RWPE1 (cell line): ENCODE measurements at places on chromosomes 4 and X.
A peak's percentile ranks its signal among the peaks of the same experiment; 100 is the strongest.

DNA sequence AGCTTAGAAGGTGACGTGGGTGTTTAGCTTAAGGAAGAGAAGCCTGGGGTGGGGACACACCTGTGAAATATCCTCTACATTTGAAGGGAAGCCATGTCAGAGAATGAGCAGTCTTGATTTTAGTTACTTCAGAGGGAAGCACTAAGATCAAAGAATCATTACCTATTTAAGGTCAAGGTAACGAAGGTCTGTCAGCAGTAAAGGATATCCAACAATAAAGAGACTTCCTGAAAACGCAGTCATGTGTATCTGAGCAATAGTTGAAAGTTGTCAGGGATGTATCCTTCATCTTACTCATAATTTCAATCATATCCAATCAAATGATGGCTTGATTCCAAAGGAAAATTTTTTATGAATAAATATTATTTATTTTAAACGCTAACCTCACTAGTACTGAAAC is 33.5 kb downstream of the IGFBP7 start:
- DNase-seq: no peak

GRCh38 chr4:185358514-185358913 is 37.2 kb downstream of the LRP2BP start:
- DNase-seq: no peak

GRCh38 chr4:104967034-104967401 is 179.7 kb upstream of the TET2 start:
- DNase-seq: peak; percentile 30

DNA sequence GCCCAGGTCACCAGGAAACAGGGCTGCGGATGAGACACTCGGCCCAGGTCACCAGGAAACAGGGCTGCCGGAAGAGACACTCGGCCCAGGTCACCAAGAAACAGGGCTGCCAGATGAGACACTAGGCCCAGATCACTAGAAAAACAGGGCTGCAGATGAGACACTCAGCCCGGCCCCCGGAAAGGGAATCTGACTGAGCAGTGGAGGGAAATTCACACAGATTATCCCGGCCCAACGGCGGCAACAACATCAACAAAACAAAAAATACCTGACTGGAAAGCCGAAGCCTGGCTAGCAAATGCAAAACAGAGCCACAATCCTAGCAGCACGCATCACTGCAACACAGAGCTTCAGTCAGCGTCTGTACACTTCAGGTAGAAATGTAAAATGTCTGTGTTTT is 20.7 kb downstream of the AFAP1 start:
- DNase-seq: no peak

GRCh38 chr4:156949373-156949814 is 22.2 kb downstream of the PDGFC start:
- DNase-seq: peak; percentile 62

DNA sequence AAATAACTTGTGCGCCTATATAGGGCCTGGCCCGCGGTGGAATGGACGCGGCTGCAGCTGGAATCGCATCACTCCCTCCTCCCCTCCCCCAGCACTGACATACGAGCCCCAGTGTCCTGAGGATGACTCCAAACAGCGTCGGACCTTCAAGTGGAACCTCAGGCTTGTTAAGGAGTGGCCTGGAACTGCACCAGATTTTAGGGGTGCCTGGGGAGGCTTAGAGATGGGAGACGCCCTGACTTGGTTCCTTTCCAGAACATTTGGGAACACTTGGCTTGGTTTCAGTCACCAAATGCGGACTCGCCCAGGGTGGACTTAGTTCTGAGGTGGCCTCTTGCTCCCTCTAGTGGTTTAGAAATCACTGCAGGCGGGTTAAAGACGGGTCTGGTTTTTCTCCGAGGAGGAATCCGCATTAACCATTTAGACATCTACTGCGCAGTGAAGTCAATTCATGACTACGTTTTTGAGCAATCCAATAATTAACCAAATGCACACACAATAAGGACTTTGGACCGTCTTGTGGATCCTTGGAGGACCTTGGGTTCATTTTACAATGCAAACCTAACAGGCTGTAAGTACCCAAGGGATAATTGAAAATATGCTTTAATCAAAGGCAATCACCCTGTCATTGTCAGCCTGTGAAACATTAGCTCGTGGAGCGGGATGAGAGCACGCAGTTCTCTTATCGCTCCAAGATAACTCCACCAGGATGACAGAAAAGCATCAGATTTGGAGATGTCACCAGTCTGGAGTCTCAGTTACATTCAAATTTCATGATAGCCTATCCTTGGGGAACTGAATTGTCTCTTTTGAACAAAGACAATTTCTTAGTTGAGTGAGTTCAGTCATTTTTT is 11.2 kb upstream of the PDGFRA start:
- DNase-seq: peak; percentile 77

DNA sequence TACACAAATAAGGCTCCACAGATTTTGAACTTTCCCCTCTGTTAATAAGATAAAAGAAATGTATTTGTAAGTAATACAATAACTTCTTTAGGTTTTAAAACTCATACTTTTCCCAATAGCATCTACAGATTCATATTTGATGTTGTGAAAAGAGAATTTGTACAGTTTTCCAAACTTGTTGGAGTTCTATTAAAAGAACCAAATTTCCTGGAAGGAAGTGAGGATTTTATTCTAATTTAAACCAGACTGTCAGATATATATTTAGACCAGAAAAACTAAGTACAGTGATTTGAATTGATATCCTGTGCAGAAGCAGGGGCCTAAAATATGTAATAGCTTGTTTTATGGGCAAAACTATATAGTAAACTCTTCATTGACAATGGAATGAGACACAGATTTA is 53.7 kb downstream of the NAA11 start:
- DNase-seq: no peak

DNA sequence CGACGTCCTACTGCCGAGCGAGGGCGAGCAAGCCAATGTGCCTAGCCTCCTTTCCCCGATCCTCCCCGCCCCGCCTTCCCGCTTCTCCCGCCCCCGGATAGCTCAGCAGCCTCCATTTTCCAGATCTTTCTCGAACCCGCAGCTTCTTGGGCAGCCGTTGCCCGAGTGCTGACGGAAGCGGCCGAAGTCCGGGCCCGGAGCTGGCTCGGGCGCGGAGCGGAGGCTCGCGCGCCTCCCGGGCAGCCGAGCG is 172 bp upstream of the HSPA4L start:
- peak; percentile 90 for DNase-seq

DNA sequence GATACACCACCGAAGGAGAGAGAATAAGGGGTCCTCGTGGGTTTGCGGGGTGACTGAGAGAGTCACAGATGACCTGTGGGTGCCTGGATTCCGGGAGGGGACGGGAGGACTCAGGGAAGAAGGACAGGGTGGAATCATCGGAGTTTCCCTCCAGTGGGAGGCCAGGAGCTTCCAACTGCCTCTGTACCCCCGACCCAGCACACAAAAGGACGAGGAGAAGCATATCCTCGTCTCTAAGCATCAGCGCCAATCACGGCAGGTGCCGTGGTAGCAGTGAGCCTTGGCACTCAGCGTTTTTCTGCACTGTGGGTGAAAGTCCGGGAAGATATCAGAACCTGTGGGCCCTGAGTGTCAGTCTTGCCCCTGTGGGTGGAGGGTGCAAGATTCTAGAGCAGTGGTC is 62.0 kb downstream of the ASMT start:
- no peak for DNase-seq

GRCh38 chr4:110626532-110627153 is 3.8 kb upstream of the PITX2 start:
- DNase-seq: no peak

- no peak for DNase-seq
Observed at GRCh38 chrX:79153348-79153747, 8.9 kb downstream of the GPR174 start.

DNA sequence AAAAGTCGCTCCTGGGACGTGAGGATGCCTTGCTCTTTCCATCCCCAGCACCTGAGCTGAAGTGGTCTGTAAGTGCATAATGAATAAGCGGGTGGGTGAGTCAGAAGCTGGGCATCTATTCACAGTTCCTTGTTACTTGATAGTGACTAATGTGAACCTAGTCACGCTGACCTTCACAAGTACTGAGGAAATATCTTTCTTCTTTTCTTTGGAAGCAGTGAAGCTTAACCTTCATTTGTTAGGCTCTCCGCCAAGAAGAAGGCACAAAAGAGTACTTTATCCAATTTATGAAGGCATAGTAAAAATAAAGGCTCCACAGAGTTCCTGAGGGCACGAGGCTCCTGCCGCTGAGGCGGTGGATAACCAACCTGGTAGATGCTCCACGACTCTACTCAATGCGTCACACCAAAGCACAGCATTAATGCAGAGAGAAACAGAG is 475.7 kb upstream of the SLIT2 start:
- peak; percentile 79 for DNase-seq

DNA sequence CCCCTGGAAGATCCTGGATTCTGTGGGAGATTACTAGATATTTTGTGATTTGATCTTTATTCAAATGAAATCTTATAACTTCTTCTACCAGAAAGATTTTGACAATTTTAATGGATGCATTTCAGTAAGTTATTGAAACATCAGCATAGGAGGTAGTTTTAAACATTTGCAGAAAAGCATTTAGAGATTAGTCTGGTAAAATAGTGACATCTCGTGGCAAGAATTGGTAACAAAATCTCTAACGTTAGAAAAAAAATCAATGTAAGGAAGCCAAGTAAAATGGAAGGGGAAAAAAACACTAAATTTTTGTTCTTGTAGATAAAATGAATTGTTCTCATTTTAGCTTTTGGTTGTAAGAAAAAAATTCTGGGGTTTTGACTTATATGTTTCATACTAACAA is 73.3 kb downstream of the TASL start:
- DNase-seq: no peak

- DNase-seq: no peak
Observed at GRCh38 chr4:156594624-156595023, 377.0 kb downstream of the PDGFC start.

GRCh38 chr4:13970349-13970748 is 342.8 kb upstream of the BOD1L1 start:
- no peak for DNase-seq

DNA sequence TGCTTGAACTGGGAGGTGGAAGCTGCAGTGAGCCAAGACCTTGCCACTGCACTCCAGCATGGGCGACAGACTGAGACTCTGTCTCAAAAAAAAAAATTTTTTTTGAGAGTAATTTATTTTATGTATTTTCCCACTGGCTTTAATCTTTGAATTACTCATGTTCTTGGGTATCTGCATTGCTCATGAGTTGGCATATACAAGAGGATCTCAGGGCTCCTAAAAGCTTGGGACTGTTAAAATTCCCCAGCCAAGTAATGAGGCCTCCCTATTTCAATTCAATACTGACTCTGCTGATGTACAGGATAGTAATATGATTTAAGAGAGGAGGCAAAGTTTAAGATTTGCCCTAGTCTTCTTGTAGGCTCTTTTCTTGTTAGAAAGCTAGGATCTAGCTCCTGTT is 6.2 kb downstream of the IL21 start:
- DNase-seq: no peak

- DNase-seq: peak; percentile 31
Observed at GRCh38 chr4:94603170-94603747, 151.5 kb downstream of the PDLIM5 start.

- DNase-seq: no peak
Observed at GRCh38 chrX:10158279-10159144, 1.7 kb downstream of the CLCN4 start.

DNA sequence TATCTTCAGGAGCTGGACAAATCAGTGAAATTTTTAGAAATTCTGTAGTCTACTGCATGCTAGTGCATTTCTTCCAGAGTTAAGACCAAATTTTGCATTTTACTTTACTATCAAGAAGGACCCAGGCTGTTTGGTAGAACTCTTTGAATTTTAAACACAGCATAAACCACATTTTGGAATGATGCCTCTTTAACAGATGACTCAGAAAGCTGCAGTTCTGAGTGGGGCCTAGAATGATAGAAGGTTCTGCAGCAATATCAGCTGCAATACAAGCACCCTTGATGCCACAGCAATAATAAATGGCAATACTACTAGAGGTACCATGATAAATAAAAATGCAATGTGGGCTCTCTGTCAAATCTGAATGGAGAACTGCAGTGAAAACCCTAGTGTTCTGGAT is 198.7 kb downstream of the TMA16 start:
- DNase-seq: no peak

- no peak for DNase-seq
Observed at GRCh38 chr4:28360681-28361080, 1500.0 kb downstream of the STIM2 start.

GRCh38 chrX:138128027-138128671 is 562.2 kb downstream of the ZIC3 start:
- DNase-seq: peak; percentile 1

DNA sequence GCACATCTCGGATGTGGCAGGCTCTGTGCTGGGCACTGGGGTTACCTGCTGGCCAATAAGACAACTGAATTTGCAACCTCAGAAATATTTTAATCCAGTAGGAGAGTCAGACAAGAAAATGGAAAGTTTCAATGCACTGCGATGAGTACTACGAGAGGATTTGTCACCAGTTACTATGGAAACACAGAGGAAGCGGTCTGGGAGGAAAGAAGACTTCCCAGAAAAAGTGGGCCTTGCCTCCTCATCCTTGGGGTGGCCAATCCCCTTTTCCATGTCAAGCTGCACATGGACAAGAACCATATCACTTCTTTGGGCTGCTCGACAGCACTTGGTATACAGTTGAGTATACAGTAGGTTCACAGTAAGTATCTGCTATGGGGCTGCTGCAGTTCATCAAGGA is 67.6 kb downstream of the FAM184B start:
- no peak for DNase-seq
